ENCODE measurements at places on chromosomes 5 and 9. TPM values are rescaled to one million over a fixed set of nuclear protein-coding genes. Genes with fewer than 3 reads are reported as not detected.

PRRT1B gene
- total RNA-seq: not detected

DPYSL3 gene
- total RNA-seq: not detected

NTNG2 gene
- total RNA-seq: 32.6 TPM

- H3K4me3 ChIP-seq: no peak overlapping the region
- H3K36me3 ChIP-seq: no peaks in the 10 kb centered on the region
- no peak overlapping the region for H3K27ac ChIP-seq
- peaks cover 25% of the 10 kb centered on the region for H3K4me1 ChIP-seq
Observed at GRCh38 chr5:54753034-54753433, 232.4 kb downstream of the ESM1 start.

DNA sequence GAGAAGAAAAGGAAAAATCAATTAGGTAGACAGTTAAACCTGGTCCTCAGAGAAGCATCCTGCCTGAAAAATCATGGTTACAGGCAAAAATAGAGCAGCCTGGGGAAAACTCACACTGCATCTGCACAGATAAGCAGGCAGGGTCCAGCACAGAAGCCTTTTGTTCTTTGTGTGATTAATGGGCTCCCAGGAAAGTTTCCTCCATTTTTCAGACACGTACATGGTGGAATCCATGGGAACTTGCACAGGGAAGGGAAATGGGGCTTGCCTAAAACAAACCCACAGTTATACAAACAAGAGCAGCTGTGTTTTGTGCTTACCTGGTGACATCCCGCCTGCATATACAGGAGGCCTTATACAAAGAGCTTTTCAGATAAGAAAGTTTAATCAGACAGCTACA is 243.9 kb upstream of the ATP10B start:
- no peak for DNase-seq
- no peak overlapping the region for H3K27ac ChIP-seq
- no peaks in the 10 kb centered on the region for H3K4me1 ChIP-seq

DNA sequence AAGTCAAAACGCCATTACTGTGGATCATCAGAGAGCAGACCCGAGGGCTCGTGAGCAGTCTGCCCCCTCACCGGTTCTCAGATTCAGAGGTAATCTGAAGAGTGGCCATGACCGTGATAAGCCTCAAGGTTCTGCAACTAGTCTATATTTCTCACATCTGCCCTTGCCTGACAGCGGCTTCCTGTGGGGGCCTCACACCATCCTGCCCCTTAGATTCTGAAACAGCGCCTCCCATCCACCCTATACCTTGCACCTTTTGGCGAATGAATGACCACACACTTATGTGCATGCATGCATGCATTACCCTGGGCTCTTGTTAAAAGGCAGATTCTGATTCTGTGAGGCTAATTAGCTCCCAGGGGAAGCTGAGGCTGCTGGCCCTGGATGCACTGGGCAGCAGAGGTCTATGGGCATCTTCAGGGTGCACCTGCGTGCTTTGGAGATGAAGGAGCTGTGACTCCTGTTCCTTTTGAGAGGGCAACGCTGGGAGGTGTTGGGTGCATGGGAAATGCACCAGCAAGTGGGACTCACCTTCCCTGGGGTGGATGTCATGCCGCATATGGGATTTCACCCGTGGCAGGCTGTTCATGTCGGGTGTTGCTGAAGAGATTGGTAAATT is 7.8 kb upstream of the GADD45G start:
- H3K4me1 ChIP-seq: peaks cover 5% of the 10 kb centered on the region
- H3K36me3 ChIP-seq: no peaks in the 10 kb centered on the region
- DNase-seq: no peak

DNA sequence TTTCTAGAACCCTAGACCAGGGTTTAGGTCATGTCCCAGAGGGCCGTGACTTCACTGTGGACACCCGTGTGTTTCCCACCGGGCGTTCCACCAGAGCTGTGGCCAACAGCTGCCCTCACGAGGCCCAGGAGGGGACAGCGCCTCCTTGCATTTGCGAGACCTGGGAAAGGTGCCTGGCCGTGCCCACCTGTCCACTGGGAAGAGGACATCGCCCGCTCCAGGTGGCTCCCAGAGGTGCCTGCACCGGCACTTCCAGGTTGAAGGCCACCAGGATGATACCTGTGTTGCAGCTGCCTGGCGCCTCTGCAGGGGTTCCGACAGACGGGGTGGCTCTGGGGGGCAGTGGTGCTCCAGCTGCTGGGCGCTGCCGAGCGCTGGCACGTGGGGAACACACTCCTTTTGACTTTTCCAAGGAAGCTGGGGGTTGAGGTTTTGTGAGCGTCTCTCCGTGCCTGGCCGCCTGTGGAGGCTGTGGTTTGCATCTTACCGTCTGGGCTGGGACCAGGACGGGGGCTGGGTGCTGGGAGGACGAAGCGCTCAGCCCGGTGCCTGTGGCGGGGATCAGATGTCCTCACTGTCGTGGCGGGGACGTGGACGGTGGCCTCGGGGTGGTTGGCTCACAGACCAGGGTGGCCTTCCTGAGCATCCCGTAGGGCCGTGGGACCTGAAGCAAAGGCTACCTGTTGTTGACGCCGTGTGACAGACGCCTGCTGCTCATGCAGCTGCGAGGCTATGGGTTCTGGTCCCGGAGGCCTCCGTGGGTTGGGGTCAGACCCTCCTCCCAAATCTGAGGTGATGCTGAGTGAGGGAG is 19.2 kb downstream of the NKD2 start:
- no peak for DNase-seq
- no peak overlapping the region for H3K27ac ChIP-seq
- H3K27me3 ChIP-seq: no peaks in the 10 kb centered on the region
- no peak overlapping the region for H3K4me3 ChIP-seq
- no peaks in the 10 kb centered on the region for H3K36me3 ChIP-seq
- H3K4me1 ChIP-seq: no peaks in the 10 kb centered on the region

Measured in natural killer cell (primary cell).